ENCODE measurements at places on chromosomes 16 and 17.

DNA sequence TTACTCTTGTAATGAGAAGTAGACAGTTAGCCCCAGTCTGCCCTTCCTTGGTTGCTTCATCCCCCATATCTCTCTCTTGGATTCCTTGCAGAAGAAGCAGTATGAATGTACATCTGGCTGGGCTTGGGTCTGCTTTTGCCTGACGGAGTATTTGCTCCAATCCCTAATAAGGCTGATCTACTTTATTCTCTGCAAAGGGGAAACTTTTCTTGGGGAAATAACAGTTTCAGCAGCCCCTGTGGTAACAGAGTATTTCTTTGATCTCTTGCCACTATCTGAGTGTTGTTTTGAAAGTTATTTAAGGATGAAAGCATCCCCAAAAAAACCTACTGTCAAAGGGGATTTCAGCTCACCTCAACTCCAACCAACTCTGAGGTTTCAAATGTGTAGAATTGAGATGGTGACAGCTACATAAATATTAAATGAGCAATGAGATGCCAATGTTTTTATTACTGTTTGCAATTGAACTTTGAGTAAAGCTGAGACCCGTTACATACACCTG is 168.9 kb upstream of the NOG start:
- no peak for DNase-seq

DNA sequence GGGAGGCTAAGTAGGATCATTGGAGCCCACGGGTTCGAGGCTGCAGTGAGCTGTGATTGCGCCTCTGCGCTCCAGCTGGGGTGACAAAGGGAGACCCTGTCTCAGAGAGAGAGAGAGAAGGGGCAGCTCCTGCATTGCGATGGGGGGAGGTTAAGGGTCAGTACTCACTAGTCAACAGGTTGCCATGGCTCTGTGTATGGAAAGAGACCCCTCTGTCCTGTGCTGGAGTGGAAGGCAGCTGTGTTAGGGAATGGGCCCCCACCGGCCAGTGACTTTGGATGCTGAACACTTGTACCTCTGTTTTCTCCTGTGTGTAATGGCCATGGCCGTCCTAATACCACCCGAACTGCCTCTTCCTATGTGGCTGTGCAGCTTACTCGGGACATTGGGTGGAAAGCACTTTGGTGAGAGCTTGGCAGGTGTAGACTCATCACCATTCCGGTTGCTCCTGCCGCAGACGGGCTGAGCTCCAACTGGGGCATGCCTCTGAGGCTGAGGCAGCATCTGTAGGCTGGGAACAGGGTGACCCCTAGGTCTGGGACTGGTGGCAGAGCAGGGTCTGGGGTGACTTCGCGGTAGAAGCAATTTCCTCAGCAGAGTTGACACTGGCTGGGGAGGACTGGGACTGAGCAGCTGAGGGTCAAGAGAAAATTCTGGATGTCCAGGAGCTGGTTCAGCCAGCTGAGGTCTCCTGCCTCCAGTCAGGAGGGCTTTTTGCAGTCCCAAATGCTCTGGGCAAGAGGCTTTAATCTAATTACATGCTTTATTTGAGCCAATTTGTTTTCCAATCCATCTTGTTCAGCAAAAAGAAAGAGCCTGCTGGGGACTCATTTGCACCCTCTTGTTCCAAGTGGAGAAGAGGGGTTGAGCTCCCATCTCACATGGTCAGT is 184.5 kb downstream of the NTN1 start:
- DNase-seq, result no peak

DNA sequence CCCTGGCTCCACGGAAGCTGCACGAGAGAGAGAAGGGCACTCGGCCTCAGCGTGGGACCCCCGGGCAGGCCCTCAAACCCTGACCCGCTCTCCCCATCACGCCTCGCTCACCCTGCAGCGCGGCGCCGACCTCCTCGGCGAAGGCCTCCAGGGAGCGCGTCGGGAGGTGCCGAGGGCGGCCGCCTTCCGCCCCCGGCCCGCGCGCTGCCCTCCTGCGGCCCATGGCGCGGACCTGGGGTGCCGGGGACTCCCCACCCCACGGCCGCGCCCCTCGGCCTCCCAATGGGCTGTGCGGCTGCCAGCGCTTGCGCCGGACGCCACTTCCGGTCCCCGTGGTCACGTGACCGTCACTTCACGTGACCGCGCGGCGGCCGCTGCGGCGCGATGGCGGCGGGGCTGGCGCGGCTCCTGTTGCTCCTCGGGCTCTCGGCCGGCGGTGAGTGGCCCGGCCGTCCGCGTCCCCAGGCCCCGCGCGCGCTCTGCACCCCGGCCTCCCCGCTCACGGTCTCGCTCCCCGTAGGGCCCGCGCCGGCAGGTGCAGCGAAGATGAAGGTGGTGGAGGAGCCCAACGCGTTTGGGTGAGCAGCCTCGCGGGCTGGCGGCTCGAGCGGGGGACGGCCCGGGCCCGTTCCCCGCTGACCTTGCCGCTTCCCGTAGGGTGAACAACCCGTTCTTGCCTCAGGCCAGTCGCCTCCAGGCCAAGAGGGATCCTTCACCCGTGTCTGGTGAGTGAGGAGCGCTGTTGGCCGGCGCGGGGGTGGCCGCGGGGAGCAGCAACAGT is at the start of the genes GNPTG and TSR3:
GNPTG (plus strand) TSS at position 350 of the 781 bp plus-strand sequence; CDS start at position 385, 35 bp downstream.
TSR3 (minus strand) TSS at position 297 of the 781 bp plus-strand sequence; CDS start at position 223, 74 bp downstream.
- peak; percentile 72 for DNase-seq

- DNase-seq, result no peak
These were observed 112.2 kb upstream of the ZNF750 start for GRCh38 chr17:82952019-82952418.

- no peak for DNase-seq
These were observed 28.1 kb downstream of the BBS2 start for GRCh38 chr16:56491657-56492261.

- DNase-seq, result no peak
These were observed 19.8 kb downstream of the PLXDC1 start for GRCh38 chr17:39131616-39132015.

DNA sequence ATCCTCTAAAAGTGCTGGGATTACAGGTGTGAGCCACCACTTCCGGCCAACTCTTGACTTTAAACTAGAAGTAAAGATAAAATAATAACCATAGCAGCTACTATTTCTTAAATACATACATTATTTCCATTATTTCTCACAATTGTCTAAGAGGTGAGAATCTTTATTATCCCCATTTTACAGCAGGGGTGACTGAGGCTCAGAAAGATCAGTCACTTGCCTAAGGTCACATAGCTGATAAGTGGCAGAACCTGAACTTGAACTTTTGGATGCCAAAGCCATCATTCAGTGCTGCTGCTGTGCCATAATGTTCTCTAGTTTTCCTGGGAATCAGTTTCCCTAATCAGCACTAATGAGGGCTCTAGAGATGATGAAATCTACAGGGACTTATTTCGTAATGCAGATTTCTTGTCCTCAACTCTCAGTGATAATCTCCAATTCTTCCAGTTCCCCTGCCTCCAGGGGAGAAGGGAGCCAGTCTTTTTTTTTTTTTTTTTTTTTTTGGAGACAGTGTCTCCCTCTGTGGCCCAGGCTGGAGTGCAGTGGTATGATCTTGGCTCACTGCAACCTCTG is 25.2 kb upstream of the GPRC5B start:
- DNase-seq, result no peak

GRCh38 chr16:48959204-48959603 is 322.4 kb downstream of the CBLN1 start:
- no peak for DNase-seq

DNA sequence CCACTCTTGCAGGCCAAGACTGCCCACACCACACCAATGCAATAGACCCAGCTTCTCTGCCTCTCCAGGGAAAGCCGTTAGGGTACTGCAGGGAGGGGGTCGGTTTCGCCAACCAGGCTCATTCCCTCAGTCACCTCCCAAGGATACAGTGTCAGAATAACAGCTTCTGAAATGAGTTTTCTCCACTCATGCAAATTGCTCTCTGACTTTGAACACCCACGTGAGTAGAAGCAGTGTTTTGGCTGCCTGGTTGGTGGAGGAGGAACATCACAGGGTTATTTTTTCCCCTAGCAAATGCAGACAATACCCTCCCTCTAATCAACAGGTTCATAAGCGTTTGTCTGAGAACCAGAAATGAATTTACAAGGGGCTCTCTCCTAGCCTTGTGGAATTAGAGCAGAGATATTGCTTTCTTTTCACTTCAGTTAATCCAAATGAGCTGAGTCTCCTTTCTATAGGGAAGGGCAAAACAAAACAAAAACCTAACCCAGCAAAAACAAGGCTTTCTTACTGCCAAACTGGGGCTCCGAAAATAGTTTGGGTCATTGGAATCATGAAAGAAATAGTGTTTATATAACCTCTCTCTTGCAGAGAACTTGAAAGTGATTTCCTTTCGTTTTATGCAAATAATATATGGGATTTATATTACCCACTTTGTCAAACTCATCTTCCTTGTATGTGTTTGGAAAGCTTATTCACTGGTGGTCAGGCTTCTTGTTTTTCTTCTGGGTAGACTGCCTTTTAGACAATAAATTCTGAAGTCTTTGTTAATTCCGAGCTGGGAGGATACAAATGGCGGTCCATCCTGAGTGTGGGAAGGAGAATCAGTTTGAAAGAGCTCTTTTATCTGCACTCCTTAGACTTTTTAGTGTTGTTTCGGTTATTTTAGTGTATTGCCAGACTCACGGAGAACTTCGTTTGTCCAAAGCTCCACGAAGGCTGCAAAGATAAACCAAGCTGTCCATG is 229.9 kb downstream of the MSI2 start:
- DNase-seq, result no peak

DNA sequence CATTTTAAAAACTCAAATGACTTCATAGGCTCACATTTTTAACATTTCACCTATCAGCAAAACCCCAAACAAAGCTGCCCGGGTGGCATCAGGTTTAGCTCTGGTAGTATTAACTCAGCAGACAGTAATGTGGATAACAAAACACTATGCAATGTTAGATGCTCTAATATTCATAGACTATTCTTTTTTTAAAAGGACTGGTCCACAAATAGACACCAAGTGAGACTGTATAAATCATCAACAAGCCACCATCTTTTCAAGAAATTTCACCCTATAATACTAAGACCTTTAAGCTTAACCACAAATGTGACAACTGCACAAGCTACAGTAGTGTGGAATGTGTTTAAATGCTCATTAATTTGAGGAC is 20.2 kb downstream of the SNN start:
- no peak for DNase-seq

DNA sequence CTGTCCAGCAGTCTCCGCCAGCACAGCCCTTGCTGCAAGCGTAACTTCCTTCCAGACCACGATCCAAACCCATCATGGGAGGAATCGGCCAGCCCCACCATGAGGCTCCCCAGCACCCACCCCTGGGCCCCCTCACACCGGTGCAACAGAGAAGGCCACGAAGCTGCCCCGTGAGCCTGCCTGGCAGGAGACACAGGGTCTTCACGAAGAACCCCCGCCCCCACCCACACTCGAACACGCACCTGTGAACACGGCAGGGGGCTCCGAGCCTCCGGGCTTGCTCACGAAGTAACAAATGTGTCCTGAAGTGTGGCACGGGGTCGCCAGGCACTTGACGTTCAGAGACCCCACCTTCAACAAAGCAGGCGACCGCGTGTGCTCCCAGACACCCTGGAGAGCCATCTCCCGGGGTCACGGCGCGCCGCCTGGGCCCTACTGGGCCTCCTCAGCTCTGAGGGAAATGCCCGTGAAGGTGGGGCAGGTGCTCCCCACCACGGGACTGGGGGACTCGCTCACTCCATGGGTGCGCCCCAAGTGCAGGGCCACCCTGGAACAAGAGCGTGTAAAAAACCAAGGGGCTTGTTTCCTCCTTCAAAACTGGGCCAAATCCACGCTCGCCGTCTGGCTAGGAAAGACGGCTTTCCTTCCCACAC is 7.6 kb downstream of the HAGH start:
- no peak for DNase-seq

- no peak for DNase-seq
These were observed 814 bp upstream of the CDH3 start for GRCh38 chr16:68644296-68644695.

GRCh38 chr17:77499699-77500435 is 359.1 kb downstream of the SEC14L1 start:
- no peak for DNase-seq

GRCh38 chr17:77558846-77559626 is 399.5 kb upstream of the TNRC6C start:
- no peak for DNase-seq

GRCh38 chr17:11996722-11997146 is 541 bp downstream of the ZNF18 start:
- DNase-seq, result no peak

DNA sequence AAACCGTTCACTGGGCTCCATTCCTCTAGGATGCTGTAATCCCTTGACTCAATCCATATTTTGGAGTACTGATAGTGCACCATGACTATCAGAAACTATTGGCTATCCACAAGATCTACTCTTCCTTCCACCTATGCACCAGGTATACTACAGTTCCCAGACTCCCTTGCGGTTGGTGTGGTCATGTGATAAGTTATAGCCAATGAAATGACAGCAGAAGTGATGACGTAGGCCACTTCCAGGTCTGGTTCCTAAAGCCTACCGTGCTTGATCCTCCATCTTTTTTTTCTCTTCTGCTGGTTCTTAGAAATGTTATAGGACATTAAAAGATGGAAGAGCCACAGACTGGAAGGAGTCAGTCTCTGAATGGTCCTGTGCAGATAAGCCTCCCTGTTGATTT is 278.8 kb upstream of the C16orf82 start:
- DNase-seq, result no peak

DNA sequence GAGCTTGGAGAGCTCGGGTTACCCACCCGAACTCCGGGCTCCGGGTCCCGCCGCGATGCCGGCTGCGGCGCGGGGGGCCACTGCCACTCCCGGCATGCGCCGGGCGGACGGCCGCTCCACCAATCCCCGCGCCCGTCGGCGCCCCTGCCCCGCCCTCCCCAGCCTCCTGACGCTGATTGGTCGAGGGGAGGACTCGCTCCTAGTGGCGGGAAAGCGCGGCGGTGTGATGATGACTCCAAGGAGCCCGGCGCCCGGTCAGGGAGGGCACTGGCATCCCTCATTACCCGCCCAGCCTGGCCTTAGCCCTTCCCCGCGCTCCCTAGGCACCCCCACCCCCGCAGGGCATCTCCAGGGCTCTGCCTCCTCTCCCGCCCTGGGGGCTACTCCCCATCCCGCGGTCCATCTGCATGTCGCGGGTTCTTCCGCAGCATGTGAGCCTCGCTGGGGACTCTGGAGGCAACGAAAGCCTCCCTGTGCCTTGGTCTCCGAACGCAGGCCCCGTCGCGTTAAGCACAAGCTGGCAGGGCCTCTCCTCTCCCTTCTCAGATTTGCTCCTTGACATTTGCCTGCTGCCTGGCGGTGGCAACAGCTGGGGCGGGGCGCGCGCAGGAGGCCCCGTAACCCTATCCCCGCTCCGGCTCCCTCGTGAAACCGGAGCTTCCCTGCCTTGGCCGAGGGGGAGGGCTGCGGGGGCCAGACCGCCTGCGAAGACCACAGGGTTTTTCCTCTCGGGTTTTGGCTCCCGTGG is 1.7 kb downstream of the ATP2A1 start:
- DNase-seq, result peak; percentile 76

DNA sequence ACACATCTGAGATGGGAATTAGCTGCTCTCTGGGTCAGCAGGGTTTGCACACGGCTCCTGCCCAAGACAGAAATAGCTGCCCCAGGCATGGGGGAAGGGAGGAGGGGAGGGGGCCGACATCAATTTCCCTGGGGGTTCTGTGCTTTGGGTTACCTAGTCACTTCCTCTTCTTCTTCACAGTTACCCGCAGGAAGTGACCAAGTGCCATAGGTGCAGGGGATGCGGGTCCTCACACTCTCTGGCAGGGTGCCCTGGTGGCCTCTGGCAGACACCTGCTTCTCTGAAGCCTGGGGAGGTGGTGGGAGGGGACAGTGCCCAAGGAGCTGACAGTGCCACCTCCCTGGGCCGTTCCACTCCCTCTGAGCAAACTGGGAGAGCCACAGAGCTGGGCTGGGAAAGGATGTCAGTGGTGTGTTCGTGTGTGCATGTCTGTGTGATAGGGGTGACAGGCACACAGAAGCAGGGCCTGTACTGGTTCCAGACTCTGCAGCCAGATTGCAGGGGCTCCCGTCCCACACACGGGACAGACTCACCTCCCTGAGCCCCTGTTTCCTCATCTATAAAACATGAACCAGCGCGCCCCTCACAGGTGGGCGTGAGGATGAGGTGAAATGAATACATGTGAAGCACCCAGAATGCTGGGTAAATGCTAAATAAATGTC is 18.2 kb downstream of the SCN4A start:
- no peak for DNase-seq

Measured in stimulated activated CD8-positive, alpha-beta memory T cell treated with anti-CD3 and anti-CD28 coated beads, Interleukin-4, amount 100 ng/mL, for 1 hour (primary cell).